Stimulated activated CD4-positive, alpha-beta T cell treated with anti-CD3 and anti-CD28 coated beads, Interleukin-4, amount 100 ng/mL, for 1 hour (primary cell): ENCODE measurements at places on chromosomes 12 and 14.

- no peak for DNase-seq
Measured at GRCh38 chr12:17215759-17216570, 610.0 kb upstream of the LMO3 start.

DNA sequence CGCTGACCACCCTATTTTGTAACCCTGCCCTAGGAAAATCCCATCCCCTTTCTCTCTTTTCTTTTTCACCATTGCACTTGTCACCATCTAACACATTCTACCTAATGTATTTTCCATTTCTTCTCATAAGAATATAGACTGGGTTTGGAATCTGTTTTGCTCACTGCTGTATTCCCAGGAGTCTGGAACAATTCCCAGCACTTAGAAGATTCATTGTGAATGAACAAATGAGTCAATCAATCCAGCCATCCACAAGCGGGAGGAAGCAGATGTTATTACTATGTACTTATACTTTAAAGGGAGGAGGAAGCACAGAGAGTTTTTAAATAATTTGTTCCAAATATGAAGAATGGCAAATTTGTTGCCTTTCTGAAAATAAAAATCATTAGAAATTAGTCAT is 142.1 kb downstream of the KIF21A start:
- DNase-seq, result no peak

- DNase-seq, result no peak
Measured at GRCh38 chr14:90785471-90785870, 30.8 kb downstream of the TTC7B start.

DNA sequence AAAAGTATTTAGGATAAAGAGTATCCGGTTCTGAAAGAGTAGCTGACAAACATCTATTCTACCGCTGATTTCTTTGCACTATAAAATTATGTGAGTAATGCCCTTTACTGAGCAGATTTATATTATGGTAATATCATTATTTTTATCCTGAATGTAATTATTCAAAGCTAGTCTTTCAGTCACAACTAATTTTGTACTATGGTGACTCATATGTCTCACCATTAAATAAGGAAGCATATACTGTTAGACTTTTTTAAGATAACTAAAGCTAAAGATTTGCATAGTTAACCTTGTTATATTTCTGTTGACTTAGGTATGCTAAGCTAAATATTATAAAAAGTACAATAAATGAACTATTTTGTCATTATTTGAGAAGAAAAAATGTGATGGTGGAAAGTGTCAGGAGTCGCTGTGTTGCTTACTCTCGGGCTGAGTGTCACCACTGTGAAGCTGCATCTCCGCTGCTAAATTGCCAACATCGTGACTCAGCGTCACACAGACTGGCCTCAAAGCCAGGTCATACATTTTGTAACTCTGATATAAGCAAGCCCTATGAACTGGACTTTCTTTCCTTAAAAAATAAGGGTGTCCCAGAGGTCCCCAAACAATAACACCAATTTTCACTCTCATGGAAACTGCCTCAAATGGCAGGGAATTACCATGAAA is 69.1 kb upstream of the SSTR1 start:
- DNase-seq, result no peak

DNA sequence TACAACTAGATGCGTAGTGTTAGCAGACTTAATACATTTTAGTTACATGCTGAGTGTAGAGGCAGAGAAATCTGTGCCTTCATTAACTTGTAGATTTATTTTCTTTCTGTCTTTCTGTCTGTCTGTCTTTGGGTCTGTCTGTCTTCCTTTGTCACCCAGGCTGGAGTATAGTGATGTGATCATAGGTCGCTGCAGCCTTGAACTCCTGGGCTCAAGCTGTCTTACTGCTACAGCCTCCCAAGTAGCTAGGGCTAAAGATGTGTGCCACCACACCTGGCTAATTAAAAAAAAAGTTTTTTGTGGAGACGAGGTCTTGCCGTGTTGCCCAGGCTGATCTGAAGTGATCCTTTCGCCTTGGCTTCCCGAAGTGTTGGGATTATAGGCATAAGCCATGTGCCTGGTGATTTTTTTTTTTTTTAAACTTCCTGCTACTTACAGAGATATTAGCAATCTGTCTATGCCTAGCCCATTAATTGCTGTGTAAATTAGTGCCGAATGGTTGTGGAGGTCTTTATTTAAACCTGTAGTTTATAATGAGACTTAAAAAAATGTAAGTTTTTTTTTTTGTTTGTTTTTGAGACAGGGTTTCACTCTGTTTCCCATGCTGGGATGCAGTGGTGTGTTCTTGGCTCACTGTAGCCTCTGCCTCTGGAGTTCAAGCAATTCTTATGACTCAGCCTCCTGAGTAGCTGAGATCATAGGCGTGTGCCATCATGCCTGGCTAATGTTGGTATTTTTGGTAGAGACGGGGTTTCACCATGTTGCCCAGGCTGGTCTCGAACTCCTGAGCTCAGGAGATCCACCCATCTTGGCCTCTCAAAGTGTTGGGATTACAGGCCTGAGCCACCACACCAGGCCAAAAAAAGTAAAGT is 22.8 kb downstream of the ERC1 start:
- no peak for DNase-seq

- DNase-seq, result no peak
Measured at GRCh38 chr12:1613860-1614259, 15.2 kb upstream of the WNT5B start.

- DNase-seq, result no peak
Measured at GRCh38 chr14:50095895-50096294, 20.5 kb downstream of the VCPKMT start.

DNA sequence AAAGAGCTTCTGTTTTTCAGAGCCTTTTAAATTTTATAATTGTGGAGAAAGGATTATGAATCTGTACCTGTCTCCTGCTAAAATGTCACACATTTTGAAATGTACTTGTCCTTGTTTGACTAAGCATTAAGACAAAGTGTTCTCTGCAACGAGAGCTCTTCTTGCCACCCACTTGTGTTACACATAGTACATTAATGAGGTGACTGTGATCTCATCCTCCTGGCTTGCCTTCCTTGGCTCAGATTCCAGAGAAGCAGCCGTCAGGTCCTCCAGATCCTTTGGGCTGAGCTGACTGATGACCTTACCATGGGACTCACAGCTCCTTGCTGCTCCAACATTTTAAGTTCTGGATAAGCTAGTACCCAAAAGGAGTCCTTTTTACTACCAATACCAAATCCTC is 81.4 kb downstream of the BBS10 start:
- no peak for DNase-seq

DNA sequence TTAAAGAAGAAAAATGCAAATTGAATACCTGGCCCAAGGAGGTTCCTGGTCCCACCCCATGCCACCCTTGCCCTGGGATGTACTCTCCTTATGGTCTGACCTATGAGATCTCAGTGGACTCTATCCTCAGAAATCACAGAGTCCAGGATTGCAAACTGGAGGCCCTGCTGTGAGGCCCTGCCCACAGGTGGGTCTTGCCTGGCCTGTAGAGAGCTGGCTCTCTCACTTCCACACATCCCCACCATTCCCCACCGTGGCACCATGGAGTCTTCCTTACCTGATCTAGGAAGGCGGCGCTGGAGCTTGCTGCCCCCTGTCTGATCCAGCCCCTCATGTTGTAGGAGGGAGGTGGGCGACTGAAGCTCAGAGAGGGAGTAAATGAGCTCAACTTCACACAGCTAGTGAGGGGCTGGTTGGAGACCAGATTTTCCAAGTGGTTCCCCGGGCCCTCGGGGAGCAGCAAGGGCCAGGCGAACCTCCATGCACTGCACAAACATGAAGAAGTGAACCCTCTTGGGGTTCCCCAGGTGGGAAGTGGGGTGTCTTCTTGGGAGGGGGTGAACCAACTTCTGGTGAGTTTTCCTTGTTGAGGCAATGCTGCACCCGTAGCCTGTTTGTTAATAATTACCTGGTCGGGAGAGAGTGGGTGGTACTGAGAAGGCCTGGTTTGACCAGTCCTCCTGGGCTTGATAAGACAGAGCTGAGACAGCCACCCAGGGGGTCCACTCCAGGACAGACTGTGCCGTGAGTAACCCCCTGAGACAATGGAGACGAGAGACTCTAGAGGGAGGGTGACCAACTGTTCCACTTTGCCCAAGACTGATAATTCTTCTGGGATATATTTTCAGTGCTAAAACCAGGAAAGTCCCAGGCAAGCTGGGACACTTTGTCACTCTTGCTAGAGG is at the start of gene SERPINA4:
Gene SERPINA4 (plus strand): TSS at position 692 of the 905 bp plus-strand sequence. CDS start 2,041 bp downstream, outside the sequence.
- no peak for DNase-seq

GRCh38 chr12:82593901-82594396 is 92.8 kb upstream of the TMTC2 start:
- DNase-seq, result no peak

GRCh38 chr12:80087486-80088213 is 11.7 kb upstream of the OTOGL start:
- DNase-seq, result no peak

- no peak for DNase-seq
Measured at GRCh38 chr12:2648406-2648805, 146.4 kb upstream of the FKBP4 start.

- DNase-seq, result no peak
Measured at GRCh38 chr12:90246688-90247087, 538.0 kb upstream of the ATP2B1 start.

DNA sequence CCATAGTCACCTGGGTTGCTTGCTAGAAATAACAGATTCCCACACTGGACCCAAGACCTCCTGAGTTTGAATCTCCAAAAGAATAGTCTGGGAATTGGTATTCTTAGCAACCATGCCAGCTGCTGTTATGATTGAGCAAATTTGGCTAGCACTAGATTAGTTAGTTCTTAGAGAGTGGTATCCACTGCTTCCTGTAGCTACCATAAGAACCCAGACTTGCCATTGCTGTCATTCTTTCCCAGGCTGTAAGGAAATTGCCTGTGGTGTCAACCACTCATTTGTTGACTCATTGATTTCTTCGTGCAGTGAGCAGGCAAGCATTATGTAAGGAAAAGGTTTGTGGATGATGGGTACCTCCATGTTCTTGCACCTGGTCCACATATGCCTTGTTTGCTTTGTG is 201.8 kb upstream of the RGS6 start:
- no peak for DNase-seq

- DNase-seq, result no peak
Measured at GRCh38 chr12:14986449-14986848, 13.6 kb downstream of the PDE6H start.

DNA sequence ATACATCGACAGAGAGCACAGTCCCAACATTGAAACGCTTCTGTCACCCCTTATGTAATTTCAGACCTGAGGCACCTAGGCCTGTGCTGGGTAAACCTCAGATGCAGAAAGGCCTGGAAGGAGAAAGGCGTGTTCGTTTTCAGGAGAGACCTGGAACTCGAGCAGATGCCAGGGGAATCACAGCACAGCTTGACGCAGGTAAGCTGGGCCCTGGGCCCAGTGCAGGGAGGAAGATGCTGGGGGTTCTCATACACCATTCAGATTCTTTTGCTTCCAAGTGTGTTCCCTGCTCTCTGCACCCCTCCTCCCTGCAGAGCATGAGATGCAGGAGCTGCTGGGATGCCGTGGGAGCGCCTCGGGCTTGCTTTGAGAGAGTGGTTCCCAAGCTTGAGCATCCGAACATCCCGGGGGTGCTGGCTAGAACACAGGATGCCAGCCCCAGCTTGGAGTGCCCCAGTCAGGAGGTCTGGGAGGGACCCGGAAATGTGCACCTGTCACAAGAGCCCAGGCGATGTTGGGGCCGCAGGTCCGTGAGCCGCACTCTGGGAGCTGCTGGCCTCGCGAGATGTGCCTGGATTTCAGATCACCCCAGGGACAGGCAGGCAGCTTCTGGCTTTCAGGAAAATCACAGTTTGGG is 35.9 kb downstream of the FZD10 start:
- no peak for DNase-seq

DNA sequence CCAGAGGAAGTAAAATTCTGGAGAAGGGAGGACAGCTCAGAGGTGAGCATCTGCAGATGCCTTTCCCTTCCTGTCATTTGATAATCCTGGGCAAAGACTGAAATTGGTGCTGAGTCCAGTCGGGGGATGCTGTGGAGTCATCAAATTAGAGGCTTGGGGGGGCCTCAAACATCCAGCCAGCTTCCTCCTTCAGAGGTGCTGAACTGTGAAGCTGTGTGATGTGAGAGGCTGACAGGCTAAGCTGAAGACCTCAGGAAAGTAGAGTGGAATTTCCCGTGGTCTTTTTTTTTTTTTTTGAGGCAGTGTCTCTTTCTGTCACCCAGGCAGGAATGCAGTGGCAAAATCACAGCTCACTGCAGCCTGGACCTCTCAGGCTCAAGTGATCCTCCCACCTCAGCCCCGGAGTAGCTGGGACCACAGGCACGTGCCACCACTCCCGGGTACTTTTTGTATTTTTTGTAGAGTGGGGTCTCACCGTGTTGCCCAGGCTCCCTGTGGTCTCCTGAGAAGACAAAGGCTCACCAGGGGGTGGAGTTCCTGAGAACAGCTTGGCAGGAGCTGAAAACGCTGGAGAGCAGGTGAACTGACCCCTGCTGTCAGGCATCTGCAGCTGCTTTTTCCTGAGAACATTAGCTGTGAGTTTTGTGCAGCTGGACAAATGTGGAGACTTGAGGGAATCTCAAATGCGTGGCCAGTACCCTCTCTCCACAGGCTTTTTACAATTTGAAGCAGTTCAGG is 6.1 kb upstream of the TCL1B start:
- DNase-seq, result no peak

GRCh38 chr14:59439256-59439965 is 25.8 kb downstream of the GPR135 start:
- DNase-seq, result no peak

DNA sequence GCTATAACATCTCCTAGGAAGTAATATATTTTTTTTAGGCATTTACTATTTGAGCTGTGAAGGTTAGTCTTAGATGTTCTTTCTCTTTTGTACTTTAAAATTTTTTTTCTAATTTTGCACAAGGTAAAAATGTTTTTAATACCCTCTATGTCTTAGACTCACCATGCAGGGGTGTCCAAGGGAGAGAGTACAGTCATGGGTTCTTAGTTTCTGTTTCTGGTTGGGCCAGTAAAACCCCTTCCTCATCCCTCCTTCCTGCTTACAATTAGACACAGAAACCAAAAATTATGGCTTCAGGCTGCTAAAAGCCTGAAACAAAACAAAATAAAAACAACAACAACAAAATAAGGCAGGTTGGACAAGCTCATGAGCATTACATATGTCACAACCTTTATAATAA is 193.0 kb downstream of the SYT1 start:
- DNase-seq, result no peak

DNA sequence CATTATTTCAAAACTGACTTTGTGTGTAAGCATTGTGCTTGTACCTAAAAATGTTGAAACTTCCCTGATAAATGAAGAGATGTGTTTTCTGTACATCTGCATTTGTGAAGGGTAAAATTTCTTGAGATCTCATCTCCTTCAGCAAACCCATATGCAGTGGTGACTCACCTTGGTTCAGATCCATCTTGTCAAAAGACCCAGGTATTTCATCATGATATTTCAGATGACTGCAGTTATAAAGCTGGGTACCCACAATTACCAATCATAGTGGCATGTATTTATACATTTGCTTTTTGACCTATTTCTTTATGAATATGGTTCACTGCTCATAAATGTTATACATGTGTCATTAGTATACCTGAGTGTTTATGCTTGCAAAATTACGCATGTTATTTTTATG is 1213.6 kb downstream of the GALC start:
- DNase-seq, result no peak

DNA sequence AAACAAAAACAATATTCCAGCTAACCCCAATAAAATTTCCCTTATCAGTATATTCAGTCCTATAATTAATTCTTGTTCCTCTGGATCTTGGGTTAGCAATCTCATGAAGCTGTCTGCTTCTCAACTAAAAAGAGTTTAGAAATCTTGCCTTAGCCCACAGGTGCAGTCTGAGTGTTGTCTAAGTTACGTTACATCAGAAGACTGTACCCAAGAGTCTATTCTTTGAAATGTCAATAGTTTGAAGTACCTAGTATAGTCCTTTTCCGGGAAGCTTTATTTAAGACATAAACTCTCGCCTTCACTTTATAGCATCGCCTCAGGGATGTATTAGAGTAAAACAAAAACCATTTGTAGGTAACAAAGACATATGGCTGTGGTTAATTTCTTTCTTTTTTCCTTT is 465.1 kb downstream of the FUT8 start:
- no peak for DNase-seq
